CD4-positive, alpha-beta T cell treated with Interleukin-10 for 1 hour (primary cell): ENCODE measurements at places on chromosomes 6 and 20.

DNA sequence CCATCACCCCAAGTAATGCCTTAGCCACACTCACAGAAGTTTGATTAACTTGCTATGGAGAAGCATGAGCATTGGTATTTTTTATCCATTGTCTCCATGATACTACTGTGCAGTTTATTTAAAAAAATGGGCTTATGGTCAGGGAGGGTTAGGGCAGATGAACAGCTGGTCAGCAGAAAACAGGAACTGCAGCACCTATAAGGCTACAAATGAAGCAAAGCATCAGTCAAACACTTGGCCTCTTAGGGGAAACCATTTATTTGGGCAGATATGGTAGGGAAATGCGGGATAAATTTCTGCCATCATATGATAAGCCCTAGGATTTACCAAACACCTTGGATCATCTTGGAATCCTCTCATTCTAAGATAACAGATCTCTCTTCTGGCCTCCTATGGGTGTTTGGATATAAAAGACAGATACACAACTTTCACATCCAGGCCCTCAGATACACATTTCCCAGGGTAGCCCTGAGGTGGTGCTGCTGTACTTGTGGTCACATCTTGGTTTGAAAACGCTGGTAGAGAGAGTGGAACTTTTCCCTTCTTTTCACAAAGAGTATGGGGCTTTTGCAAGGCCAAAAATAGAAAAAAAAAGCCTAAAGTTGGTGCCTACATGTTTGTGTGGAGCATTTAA is 42.8 kb upstream of the AHI1 start:
- no peak for DNase-seq

- no peak for DNase-seq
Measured at GRCh38 chr6:109194880-109195279, 99.6 kb downstream of the CEP57L1 start.

GRCh38 chr6:106539936-106540335 is 89.4 kb downstream of the RTN4IP1 start:
- DNase-seq = no peak

DNA sequence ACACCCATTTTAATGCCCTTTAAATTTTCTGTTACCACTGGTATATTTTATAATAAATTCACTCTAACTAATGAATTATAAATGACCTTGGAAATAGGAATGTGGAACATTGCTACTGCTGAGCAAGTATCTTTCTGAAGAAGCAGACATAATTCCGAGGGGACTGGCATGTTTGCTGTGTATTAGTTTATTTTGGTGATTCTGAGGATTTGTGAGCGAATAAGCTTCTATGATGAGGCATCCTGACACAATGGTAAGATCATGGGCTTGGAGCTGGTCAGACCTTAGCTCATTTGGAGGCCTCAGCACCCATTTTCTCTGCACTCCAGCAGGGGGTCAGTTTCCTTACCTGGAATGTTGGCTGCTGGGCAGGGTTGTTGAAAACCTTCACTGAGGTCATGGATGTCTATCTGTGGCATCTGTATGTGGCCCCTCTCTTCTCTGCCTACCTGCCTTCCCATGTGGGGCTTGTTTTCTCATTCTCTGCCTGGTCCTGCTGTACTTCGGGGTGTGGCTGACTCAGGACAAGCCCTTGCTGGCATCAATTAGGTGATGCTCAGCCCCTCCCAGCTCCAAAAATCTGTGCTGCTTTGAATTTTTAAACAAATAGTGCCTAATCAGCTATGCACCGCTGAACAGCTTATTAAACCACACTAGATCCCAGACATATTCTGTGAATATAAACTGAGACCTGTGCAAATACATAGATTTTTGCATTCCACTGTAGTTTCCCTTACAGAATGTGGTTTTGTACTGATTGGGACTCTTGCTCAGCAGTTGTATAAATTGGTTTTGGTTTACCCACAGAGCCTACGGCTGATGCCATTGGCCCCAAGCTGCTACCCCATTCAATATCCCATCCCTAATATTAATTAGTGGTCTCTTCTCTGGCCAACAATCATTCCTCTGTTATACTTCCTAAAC is 10.7 kb downstream of the ARID1B start:
- DNase-seq = no peak

DNA sequence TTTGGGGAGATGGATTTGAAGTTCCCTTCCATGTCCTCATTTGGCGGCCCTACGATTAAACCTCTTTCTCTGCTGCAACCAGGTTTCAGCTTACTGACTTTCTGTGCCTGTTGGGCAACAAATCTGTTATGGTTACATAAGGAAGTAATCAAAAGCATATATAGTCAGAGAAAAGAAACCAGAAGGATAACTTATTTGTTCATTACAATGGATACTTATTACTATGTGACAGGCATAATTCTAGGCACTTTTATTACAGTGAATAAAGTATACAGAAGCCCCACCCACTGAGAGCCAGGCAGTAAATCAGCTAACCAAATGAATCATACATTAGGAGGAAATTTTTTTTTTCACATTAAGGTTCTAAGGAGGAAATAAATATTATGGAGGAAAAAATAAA is 9.6 kb upstream of the TRIM31 start:
- DNase-seq = no peak

DNA sequence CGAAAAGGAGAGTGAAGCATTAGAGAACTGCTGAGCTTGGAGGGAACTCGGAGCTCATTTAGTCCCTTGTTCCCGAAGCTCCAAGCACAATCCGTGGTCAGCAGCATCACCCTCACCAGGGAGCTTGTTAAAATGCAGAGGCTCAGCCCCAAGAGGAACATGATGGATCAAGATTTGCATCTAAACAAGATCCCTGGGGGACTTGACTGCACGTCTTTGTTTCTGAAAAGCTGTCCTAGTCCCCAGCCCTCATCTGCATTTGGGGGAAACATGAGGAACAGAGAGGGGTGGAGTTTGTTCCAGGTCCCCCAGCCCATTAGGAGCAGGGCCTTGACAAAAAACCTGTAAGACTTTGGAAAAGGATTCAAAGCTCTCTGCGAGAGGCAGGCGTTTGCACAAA is 4.1 kb upstream of the LBP start:
- no peak for DNase-seq

GRCh38 chr6:71408787-71409723 is 120.4 kb downstream of the OGFRL1 start:
- DNase-seq = no peak

- DNase-seq = no peak
Measured at GRCh38 chr20:51484831-51485230, 57.7 kb downstream of the NFATC2 start.

GRCh38 chr6:136564180-136564579 is 14.0 kb upstream of the MAP7 start:
- no peak for DNase-seq

DNA sequence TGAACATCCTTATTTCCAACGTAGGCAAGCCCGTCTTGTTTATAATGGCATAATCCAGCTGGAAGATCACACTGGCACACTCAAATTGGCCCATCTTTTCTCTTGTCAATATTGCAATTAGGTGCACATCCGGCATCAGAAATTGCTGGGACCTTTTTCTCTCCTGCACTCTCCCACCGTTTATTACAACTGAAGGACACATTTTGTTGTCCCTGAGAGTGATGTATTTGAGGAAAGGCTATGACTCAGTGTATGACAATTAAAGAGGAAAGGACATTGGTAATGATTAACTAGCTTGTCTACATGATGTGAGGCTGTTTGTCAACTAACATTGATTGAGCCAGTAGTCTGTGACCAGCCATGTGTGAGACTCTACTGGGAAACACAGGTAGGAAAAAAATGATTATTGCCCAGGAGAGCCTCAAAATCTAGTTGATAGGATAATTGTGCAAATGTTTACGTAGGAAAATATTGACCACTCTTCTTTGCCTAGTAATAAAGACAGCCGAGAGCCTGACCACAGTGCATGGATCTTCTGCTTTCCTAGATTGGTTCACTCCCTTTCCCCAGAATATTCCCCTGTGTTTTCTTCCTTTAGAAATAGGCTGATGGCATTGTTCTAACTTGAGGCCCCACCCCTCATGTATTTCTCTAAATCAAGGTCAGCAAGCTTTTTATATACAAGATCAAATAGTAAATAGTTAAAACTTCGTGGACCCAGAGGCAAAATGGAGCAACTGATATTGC is 230.0 kb upstream of the BTBD3 start:
- DNase-seq = no peak

- DNase-seq = no peak
Measured at GRCh38 chr20:23629017-23629541, 8.7 kb downstream of the CST3 start.

DNA sequence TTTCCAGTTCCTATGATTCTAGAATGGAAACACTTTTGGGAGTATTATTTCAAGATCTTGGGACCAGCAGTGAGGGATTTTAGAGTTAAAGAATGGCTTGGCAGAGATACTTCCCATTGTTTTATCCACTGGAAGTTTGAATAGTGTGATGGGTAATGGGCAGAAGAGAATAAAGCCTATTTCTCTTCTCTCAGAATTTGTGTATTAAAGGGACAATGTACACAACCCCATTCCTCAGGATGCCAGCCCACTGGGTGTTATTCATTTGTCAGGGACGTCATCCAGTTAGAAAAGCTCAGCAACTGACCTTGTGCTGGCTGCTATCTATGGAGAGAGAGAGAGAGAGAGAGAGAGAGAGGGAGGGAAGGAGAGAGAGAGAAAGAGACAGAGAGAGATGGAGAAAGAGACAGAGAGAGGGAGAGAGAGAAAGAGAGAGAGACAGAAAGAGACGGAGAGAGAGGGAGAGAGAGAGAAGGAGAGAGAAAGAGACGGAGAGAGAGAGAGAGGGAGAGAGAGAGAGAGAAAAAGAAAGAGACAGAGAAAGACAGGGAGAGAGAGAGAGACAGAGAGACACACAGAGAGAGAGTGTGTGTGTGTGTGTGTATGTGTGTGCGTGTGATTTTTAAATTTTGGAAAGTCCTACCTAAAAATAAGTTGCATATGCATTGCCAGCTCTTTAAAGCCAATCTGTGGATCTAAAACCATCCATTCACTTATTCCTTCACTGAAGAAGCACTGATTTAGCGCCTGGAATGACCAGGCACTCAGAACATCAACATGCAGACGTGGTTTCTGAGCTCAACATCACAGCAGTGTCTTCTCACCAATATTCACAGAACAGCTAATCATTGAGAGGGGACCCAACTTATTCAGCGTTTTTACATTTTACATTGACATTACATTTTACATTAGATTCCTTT is 388.8 kb downstream of the THBS2 start:
- DNase-seq = no peak

GRCh38 chr6:44678252-44678935 is 290.9 kb downstream of the CDC5L start:
- DNase-seq = no peak

DNA sequence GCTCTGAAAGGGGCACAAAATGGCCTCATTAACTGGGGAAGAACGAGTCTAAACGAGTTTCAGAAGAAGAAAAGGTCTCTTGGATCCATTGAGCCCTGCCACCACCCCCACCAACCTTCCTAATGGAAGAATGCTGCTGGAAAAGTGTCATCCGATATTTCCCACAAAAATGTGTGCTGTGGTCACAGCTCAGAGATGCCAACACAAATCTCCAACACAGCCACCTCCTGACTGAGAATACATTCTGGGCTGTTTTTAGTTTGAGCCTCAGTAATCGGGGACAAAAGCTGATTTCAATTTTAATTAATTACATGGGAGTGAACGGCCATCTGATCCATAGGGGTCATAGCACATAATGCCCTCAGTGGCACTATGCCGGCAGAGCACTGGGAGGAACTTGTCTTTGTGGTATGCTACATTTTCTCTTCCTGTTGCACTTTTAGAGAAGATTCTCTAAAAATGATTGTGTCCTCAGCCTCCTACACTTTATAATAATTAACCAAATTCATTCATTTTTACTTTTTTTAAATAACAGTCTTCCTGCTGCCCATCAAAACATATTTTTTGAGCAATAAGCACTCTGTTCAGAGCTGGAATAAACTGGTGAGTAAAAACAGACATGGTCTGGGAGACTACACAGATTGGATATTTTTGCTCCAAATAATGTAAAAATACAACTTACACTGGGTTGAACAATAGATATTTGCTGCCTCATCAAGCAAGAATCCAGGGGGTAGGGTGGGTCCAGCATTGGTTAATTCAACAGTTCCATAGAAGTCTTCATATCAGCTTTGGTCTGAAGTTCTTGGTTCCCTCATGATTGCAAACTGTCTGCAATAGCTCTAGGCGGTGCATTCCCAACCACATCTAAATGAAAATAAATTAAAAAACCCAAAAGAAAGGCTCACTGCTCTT is 143.6 kb upstream of the TMEM170B start:
- no peak for DNase-seq

DNA sequence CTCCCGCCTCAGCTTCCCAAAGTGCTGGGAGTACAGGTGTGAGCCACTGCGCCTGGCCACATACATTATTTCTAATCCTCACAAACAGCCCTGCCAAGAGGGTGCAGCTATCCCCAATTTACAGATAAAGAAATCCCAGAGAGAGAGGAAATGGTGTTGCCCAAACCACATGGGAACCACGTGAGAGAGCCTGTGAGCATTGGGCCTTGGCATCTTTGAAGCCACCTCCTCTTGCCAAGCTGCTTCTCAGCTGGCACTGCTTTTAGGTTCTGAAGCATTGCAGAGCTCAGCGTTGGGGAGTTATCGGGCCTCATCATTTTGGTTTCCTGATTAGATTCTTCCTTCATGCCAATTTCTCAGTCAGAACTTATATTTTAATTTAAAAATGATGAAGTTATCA is 80.3 kb downstream of the CTNNBL1 start:
- no peak for DNase-seq

- DNase-seq = no peak
Measured at GRCh38 chr20:17438436-17439039, 92.6 kb downstream of the BFSP1 start.

DNA sequence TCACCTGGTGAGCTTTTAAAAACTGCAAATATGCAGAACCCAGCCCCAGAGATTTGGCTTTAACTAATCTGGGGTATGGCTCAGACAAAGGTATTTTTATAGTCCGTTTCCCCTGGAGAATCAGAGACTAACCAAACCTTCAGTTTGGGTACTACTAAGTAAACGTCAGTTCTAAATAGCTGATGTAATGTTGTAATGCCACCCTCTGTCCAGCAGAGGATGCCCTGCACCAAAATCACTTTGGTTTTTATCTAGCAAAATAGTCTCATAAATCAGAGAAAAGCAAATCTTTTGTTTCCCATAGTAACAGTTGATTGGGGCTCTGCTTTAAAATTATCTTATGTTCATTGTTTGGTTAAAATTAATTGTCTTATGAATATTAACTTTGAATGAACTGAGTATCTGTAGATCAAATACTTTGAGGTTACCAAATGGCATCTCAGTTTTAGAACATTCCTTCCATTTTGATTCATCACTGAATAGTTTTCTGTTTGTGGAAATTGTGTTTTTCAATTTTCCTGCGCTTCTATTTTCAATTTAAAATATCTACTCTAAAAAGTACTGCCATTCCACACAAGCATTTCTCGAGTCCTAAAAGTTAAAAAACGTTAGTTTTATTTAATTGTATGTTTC is 278.3 kb upstream of the PLCB4 start:
- DNase-seq = no peak

- peak; percentile 47 for DNase-seq
Measured at GRCh38 chr20:52083627-52084232, 107.8 kb downstream of the ZFP64 start.

DNA sequence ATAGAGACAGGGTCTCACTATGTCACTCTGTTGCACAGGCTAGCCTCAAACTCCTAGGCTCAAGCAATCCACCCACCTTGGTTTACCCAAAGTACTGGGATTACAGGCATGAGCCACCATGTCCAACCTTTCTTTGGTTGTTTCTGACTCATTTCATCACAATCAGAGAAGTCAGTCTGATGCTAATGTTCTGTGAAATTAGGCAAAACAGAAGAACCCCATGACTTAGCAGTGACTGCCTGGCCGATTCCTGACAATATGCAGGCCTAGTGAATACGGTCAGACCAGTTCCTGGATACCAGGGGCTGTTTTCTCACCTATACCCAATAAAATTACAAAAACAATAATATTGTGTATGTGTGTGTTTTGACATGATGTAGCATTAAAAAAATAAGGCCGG is 58.8 kb upstream of the BTN3A2 start:
- DNase-seq = no peak
